Amygdala (tissue), 56 donors: ENCODE measurements at places on chromosomes 4 and X.

DNA sequence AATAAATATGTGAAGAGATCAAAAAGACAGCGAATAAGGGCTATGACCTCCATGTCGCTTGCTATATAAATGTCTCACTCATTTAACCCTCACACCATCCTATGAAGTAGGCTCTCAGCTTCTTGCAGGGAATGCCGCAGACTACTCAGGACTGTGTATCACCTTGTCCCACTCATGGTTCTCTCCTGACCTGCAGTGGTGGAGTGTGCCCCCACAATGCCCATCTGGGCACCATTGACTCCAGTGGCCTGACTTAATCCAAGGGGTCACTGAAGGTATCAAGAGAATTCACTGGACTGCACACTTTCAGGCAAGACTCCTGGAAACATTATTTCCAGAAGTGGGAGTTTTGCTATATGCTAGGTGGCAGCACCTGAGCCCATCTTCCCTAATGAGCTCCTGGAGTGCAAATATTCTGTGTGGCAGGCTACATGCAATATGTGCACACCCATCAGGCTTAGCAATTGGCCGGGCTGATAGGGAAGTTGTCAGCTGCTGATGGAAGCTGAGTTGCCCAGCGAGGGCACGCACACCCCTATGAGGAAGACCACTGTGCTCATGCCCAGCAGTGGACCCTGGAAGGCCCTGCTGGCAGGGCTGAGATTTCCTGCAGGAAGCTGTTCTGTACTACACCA is 8.2 kb upstream of the EFNB1 start:
- no peak for DNase-seq

DNA sequence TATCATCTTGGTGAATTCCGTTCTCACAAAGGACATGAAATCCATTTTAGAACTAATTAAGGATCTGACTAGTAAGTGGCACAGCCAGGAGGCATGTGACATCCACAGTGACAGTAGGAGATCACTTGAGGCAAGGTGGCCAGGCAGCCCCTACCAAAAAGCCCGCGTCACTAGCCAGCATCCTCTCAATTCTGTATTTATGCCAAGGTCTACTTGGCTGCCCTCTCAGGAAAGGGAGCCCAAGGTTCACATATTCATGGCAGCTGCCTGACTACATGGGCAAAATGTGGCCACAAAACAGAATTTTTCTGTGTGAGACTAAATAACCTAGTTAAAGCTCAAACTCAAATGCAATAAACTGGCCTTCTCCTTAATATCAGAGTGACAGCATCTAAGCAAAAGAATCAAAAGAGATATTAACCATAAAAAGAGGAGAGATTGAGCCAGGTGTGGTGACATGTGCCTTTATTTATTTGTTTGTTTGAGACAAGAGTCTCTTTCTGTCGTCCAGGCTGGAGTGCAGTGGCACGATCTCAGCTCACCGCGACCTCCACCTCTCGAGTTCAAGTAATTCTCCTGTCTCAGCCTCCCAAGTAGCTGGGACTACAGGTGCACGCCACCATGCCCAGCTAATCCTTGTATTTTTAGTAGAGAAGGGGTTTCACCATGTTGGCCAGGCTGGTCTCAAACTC is 51.5 kb downstream of the SLC9A7 start:
- no peak for DNase-seq

DNA sequence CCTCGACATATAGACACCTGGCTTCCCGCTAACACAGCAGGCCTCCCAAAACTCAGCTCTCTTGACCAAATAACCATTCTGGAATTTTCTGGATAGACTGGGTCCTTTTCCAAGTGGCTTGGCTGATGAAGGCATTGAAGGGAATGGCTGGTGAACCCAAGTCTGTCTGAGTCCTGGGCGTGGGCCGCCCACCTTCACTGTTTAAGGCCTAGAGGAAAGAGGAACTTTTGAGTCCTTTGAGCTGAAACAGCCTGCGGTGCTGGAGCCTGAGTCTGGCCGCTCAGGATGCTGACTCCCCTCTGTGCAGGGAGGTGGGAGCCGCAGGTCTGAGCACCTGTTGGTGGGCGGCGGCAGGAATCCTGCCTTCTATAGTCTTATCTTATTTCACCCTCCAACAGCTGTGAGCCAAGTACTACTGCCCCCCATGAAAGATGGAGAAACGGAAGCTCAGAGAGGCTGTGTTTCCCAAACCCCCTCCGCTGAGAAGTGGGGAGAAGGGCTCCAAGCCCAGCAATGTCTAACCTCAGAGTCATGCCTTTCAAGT is 23.4 kb downstream of the ACOX3 start:
- DNase-seq = no peak

GRCh38 chr4:185040523-185040922 is 22.2 kb downstream of the HELT start:
- no peak for DNase-seq

- DNase-seq = no peak
Measured at GRCh38 chr4:21915761-21916160, 32.8 kb downstream of the KCNIP4 start.

GRCh38 chr4:35695003-35695402 is 549.3 kb downstream of the ARAP2 start:
- no peak for DNase-seq

- no peak for DNase-seq
Measured at GRCh38 chr4:184424279-184424678, 50.1 kb downstream of the IRF2 start.

- no peak for DNase-seq
Measured at GRCh38 chr4:156568484-156568883, 403.1 kb downstream of the PDGFC start.
